ENCODE measurements at places on chromosomes 6 and 20.
A peak's percentile ranks its signal among the peaks of the same experiment; 100 is the strongest.

DNA sequence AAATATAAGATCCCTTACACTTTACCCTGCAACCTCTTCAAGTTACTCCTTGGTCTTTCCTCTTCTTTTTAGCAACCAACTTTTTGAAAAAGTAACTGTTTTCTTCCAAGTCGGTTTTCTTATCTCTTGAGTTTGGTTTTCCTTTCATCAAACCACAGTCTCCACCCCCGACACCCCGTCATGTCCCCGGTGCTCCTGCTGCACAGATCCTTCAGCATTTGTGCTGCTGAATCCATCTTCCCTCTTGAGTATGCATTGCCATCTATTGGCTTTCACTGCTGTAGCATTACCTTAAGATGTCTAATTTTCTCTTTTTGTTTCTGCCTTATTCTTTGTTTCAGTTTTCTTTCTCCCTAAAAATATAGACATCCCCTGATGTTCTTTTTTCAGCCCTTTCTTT is 11.9 kb upstream of the TNFRSF21 start:
- no peak for DNase-seq

- no peak for DNase-seq
Observed at GRCh38 chr6:40457261-40457660, 129.9 kb downstream of the LRFN2 start.

- DNase-seq, result no peak
Observed at GRCh38 chr6:108476376-108476775, 84.3 kb upstream of the FOXO3 start.

DNA sequence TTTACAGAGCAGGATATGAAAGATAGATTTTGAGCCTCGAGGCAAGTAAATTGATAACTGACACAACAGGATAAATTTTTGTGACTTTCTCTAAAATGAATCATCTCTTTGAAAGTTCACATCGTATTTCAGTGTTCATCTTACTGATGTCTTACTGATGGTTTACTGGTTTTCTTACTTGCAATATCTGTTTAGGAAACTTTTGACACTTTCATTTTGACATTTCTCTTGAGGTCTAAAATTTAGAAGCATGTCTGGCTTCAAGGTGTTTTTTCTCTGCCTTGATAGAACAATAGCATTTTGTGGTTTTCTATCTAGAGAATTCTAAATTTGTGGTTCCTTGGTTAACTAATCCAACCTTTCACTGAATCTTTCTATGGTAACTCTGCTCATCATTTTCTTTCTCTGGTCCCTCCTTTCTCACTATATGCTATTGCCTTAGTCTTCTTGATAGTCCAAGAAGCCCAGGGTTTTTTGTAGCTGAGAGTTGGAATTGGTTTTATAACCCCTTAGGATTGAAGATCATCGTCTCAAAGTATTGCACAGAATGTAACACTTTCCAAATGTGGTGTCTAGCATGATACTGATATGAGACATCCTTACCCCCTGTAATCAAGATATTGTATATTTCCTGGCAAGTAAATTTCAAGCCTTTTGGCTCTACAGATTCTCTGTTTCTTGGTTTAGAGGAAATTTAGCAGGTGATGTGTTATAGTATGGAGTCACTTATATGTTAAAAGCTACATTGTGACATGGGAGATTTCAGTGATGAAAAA is 98.7 kb downstream of the RNF144B start:
- DNase-seq, result no peak

GRCh38 chr6:82959385-82959941 is 106.2 kb downstream of the UBE3D start:
- DNase-seq, result no peak

DNA sequence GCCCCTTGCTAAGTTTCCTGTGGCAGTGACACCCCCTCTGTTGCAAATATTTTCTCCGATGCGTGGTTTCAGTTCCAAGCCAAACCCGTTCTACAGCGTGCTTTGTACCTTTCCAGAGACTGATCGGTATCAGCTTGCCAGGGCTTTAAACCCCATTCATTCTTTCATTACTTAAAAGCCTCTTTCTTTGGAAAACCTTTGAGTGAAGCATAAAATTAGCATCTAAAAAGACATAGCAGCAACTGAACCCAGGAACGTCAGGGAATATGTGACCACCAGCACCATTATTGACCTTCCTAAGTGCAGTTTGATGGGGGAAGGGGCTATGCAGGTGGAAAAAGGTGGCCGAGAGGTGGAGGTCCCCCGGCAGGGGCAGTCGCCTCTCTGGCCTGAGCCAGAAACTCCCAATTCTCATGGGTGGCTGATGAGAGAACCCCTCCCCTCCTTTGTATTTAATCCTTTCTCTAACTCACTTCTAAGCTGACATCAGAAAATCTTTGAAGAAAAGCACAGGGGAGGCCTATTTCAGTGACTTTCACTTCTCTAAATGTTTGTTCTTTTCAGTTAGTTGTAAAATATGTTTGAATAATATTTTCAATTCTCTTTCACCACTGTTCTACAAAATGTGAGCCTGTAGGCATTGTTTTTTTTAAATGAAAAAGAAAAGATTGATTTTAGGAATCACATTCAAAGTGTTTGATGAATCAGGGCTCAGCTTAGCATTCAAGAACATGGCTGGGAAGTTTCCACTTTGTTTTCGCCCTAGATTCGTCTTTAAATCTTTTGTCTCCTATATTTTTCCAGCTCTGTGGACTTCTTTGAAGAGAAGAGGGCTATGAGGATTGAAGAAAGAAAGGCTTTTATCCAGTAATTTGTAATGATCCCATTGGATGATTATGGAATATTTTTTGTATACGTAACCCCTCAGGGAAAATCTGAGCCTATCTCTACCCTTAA is 89.2 kb downstream of the RSPH3 start:
- peak; percentile 36 for DNase-seq

- no peak for DNase-seq
Observed at GRCh38 chr6:169993861-169994481, 242.5 kb downstream of the ERMARD start.

- DNase-seq, result no peak
Observed at GRCh38 chr6:57301757-57302156, 15.7 kb upstream of the PRIM2 start.

DNA sequence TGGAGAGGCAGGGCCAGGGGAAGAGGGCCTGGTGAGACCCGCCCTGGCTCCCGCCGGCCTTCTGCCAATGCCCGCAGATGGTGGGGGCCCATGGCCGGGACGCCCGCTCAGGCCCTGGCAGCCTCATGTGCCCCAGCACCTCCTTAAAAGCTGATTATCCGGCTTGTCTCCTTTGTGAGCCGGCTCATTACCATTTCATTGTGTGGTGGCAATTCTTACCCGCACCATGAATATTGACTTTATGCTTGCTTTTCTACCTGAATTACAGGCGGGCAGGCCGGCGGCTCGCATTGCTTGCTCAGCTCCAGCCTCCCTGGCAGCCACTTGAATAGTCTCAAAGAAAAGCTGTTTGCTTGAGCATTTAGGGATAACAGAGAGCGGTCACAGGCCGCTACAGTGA is 120.0 kb upstream of the JAG1 start:
- DNase-seq, result no peak

DNA sequence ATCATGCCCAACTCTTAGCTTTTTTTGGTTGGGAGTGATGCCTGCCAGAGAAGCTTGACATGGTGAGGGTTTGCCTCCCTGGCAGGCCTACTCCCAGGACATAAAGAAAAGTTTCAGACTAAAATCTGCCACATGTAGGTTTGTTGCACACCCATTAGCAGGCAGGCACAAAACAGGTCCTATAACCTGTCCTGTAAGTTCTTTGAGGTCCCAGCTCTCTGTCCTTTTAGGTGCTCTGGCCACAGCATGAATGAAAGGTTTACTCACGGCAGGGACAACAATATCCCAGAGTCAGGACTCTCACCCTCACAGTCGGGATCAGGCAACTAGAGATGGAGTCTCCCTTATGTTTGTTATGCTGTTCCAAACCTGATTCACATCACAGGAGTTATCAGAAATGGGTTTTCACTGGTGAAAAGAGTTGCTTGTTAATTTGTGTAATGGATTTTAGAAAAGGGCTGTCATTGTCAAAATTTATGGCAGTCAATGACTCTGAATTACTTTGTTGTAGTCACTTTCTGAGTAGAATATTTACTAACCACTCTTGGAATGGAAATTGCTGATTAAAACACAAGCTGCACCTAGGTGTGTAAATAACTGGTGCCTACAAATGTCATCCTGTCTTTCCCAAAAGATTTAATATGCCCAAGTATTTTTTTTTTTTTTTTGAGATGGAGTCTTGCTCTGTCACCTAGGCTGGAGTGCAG is 5.8 kb upstream of the SRPK1 start:
- DNase-seq, result no peak

- DNase-seq, result no peak
Observed at GRCh38 chr20:63446216-63447024, 26.0 kb downstream of the KCNQ2 start.

DNA sequence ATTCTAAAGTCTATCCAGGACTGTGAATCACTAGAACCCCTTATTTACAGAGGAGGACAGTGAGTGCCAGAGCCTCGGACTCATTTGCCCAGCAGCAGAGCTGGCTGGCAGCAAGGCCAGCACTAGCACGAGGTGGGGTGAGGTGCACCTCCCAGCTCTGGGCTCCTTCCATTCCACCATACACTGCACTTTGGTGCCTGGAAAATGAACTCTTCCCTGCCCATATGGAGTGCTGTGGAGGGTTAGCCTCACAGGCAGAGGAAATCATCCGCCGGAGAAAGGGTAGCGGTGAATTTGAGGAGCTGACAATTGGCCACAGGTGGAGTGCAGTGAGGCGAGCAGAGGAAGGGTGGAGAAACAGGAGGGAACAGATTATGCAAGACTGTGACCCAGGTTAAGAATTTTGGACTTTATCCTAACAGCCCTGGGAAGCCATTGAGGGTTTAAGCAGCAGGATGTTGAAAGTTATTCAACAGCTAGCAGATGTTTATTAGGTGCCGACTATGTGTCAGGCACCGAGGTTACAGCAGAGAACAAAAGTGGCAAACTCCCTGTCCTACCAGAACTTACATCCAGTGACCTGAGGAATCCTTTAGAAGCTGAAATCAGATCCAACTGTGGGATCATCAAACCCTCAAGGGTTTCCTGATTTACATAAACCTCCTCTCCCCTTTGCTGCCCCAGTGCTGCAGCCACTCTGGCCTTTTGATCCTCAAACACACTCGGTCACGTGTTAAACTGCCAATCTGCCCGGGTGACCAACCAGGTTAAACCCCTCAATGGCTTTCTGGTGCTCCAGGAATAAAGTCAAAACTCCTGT is 6.2 kb downstream of the TRIM26 start:
- DNase-seq, result peak; percentile 30

GRCh38 chr20:61924858-61925554 is 140.7 kb downstream of the TAF4 start:
- no peak for DNase-seq

GRCh38 chr6:44422531-44422930 is 35.0 kb downstream of the CDC5L start:
- DNase-seq, result no peak

DNA sequence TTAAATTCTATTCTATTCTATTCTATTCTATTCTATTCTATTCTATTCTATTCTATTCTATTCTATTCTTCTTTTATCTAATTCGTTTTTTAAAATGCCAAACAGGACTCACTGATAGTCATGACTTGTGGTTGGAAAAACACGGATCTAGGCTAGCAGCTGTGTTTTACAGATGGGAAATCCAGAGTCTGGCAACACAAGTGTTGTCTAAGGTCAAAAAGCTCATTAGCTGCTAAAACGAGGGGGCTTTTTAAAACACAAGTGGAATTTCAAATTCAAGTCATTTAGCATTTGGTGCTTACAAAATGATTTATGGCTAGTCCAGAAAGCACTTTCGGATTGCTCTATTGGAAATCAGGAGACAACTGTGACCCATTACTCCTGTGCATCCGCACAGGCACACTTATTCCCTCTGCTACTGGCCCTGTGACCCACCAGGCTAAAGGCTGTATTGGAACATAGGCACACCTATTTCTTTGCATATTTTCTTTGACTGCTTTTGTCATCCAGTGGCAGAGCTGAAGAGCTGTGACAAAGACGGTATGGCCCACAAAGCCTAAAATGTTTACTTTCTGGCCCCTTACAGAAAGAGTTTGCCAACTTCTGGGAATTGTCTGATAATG is 17.8 kb upstream of the MLIP start:
- no peak for DNase-seq

DNA sequence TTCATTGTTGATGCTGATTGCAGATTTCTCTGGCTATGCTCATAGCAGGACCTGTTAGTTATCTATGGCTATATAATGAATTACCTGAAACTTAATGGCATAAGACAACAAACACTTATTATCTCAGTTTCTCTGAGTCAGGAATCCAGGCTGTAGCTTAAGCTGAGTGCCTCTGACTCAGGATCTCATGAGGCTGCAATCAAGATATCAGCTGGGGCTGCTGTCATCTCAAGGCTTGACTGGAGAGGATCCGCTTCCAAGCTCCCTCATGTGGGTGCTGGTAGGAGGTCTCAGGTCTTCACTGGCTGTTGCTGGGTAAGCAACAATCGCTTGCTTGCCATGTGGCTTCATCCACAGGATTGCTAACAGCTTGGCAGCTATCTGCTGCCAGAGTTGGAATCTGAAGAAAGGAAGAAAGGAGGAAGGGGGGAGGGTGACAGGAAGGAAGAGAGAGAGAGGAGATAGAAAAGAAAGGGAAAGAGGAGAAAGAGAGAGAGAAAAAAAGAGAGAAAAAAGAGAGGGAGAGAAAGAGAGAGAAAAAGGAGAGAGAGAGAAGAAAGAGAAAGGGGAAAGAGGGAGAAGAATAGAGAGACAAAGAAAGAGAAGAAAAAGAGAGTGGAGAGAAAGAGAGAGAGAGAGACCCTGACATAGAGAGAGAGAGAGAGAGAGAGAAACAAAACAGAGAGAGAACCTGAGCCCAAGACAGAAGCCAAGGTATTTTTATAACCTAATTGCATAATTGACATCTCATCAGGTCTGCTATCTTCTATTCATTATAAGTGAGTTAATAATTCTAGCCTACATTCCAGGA is 579.0 kb upstream of the BTBD3 start:
- no peak for DNase-seq

DNA sequence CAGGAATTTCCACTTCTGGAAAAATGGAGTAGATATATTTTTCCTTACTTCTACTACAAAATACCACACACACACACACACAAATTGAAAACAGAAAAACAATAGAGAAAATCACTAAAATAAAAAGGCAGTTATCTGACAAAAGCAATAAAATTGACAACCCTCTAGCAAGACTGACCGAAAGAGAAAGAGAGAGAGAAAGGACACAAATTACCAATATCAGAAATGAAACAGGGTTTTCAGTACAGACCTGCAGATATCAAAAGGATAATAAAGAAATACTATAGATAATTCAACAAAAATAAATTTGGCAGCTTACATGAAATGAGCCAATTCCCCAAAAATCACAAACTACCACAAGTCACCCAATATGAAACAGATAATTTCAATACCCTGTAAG is 104.7 kb downstream of the OPRM1 start:
- no peak for DNase-seq

- DNase-seq, result peak; percentile 46
Observed at GRCh38 chr6:74749211-74750147, 456.4 kb downstream of the COL12A1 start.

- DNase-seq, result no peak
Observed at GRCh38 chr20:14422892-14423291, 85.5 kb upstream of the FLRT3 start.
